ENCODE measurements at places on chromosomes 11 and 22.

DNA sequence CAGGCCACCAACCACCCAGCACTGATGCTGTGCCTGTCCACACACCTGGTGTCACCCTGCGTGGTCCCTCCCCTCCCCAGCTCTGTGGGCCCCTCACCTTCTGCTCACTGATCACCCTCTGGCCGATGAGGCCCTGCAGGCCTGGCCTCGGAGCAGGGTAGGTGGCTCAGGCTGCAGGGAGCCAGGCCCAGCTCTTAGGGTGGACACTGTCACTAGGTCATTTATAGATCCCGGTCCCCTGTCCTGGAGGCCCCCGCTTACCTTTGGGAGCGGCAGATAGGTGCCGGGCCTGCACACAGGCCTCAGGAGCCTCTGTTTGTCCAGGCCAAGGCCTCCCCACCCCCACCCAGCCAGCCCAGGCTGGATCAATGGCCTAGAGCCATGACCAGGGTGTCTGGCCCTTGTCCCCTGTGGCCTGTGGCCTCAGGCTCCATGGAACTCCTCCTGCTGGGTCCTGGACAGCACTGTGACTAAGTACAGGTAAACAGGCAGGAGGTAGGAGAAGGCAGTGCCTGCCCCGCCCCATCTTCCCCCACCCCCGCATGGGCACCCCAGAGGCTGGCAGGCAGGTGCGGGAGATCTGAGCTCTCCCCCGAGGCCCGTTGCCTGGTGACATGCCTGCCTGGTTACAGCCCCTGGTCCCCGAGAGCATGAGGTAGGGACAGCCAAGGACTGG, at the start of gene TMPRSS6:
Gene TMPRSS6, minus strand, starts transcription at position 472 of the 676 bp plus-strand sequence. CDS start 6,296 bp downstream, outside the sequence.
- DNase-seq = no peak

DNA sequence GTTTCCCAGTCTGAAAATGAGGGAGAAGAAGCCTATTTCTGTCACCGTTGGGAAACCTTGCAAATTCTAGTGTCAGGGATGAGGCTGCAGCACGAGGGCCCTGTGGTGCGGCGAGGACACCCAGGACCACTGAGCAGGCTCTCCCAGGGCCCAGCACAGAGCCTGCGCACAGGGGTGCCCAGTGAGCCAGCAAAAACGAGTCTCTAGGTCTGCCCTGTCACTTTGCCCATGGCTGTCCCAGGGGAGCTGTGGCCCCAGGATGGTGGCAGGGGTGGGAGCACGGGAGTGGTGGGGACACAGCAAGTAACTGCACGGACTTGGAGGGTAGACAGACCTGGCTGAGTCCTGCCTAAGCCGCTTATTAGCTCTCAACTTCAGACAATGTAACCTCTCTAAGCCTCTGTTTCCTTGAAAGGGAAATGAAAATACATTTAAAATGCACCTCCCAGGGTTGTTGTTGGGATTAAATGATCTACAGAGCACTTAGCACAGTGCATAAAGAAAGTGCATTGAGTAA, 44.2 kb downstream of the DSCAML1 start:
- DNase-seq = no peak

- no peak for DNase-seq
These were observed 12.6 kb downstream of the RRAS2 start for GRCh38 chr11:14346303-14346955.

- no peak for DNase-seq
These were observed 49.0 kb downstream of the CTSC start for GRCh38 chr11:88288560-88288959.

DNA sequence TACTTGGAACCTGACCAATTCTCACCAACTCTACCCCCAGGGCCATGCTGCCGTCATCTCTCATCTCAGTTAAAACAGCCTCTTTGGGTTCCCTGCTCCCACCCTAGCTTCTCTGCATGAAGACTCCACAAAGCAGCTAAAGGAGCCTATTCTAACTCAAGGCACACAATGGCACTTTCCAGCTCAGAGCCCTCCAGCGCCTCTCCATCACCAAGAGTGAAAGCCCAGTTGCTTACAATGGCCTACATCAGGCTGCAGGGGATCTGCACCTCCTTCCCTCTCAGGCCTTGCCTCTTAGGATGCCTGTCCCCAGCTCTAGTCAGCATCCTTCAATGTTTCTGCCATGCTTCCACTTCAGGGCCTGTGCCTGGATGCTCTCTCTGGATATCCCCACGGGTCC, 83.7 kb upstream of the GNAZ start:
- no peak for DNase-seq

GRCh38 chr22:30870451-30871345, 97.9 kb downstream of the MORC2 start:
- DNase-seq = peak; percentile 15

DNA sequence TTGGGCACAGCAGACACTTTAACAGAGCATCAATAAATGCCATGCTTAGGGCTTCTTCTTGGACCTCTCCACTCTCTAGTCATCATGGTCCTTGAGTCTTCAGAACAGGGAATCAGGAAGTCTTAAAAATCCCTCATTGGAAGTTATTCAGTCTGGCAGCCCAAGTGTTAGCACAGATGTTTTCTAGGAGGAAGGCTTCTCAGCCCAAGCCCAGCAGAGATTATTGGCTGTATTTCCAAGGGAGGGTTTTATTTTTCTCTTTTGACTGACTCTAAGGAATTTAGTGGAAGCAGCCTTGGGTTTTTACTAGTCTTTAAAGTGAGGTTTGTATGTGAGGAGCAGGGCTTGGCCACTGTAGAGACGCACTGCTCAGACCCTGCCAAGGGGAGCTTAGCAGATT, 41.9 kb downstream of the CEP164 start:
- DNase-seq = no peak
